ENCODE measurements at places on chromosomes 4 and X.

- no peak for DNase-seq
These were observed 5.2 kb downstream of the IRS4 start for GRCh38 chrX:108731153-108731552.

GRCh38 chr4:71609651-71610050, 174.2 kb downstream of the GC start:
- no peak for DNase-seq

- DNase-seq, result no peak
These were observed 45.2 kb upstream of the BMP15 start for GRCh38 chrX:50865311-50865710.

DNA sequence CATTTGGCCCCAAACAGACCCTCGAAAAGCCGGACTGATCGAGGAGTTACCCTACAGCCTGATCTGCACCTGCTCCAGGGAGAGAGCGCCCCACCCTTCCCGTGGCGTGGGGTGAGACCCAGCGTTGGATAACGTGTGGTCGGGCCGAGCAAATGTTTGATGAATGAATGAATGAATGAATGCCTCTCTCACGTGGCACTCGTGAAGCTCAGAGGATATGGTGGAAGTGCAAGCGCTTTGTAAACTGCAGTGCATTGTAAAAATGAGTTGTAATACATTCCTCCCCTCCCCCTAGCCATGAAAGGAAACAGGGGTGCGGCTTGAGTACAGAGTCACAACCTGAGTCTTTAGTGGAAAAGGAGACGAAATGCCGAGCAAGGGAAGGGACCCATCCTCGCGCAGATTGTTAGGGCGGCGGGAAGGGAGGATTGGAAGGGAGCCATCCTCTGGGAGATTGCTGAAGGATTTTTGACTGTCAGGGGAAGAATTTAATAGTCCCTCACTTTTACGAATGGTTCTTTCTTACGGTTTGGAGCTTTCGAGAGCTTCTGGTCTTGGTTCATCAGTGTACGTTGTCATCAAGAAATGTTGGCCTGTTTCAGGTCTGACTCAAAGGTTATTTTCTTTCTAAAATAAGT, 772 bp upstream of the FBXW7 start:
- peak; percentile 48 for DNase-seq

GRCh38 chr4:88976775-88977035, 80.3 kb downstream of the FAM13A start:
- DNase-seq, result no peak

DNA sequence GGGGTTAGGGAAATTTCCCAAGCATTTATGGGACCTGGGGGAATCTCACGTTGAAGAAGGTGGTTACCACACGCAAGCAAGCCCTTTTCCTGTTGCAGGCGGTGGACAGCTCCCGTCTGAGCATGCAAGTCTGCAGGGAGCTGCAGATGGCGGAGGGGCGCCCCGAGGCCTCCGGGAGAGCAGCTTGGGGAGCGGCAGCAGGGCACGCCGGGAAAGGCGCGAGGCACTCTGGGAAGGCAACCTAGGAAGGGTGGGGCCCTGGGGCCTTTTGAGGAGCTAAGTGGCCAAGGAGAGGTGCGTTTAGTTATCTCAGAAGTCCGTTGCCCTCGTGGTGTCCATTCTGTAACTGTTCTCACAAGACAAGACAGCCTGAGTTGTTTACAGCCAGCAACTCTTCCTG, 57.0 kb upstream of the SLC25A4 start:
- DNase-seq, result no peak

- DNase-seq, result no peak
These were observed 271.8 kb upstream of the ARX start for GRCh38 chrX:25287521-25287920.

DNA sequence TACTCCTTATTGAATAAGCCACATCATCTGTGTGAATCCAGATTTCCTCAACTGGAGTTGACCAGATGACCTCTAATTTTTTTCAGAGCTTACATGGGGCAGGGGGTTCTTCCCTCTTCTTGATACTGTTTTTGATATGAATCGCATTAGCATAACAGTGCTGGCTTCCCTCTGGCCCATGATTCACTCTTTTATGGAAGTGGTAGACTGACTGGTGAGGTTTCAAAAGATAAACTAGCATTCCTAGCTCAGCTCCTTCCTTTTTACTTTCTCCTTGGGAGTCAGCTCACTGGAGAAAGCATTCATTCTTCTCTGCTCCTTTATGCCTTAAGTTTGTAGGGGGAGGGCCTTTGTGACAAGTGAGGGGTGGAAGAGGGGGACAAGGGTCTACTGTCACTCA, 161.0 kb upstream of the FGF13 start:
- DNase-seq, result no peak

- DNase-seq, result no peak
These were observed 67.6 kb upstream of the TMEM150C start for GRCh38 chr4:82629238-82630000.

DNA sequence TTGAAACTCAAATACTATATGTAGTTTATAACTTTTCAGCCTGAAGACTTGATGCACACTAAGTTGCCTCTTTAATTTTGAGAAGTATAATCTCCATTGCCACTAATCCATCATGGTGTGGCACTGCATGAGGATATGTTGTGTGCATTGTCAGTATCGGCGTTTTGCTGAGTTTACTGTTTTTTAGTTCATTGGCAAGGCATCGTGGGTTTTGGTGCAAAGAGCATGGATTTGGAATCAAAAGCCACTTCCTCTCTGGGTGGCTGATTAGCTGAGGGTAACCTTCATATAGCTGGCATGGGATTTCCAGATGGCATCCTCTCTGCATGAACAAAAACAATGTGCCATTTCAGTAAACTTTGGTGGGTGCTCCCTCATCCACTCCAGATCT, 38.7 kb downstream of the FHL1 start:
- no peak for DNase-seq

DNA sequence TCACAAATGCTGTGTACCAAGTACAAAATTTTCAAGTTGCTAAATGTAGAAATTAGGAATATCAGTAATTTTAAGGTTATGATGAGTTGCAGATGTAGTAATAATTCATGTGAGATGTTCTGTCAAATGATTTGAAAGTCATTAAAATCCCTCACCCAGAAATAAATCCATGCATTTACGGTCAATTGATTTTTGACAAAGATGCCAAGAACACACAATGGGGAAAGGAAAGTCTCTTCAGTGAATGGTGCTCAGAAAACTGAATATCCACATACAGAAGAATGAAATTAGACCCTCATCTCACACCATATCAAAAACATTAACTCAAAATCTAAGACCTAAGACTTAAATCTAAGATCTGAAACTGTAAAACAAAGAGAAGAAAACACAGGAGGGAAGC, 12.9 kb upstream of the BMPR1B start:
- no peak for DNase-seq

DNA sequence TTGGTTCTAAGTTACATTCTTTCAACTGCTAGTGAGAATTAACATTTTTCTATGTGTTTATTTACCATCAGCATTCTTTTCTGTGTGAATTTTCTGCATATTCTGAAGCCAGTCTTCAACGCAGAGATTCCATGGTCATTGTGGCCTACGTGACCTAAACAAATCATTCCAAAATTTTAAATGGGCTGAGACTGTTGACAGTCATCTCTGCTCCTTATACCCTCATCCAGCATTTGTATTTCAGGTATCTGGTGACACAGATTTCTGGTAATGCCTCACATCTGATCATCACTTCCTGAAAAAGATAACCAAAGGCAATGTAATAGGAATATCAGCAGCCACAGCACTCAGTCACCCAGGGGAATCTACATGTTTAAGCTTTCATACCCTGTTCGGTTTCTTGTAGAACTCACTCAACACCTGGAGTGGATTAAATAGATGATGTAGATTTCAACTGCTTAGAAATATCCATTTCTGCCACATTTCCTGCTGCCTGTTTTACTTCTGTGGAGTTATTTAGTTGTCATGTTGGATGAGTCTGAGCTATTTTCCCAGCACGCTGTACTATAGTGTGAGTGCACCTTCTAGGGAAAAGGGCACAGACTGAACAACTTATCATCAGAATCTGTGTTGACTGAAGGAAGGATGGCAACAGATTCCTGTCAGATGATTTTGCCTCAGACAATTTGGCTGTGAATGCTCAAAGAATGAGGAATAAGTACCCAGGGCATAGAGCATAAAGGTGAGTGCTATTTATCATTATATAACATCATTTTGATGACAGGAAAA, 73.0 kb upstream of the HPGD start:
- no peak for DNase-seq

- no peak for DNase-seq
These were observed 3.7 kb upstream of the GPR82 start for GRCh38 chrX:41720125-41720779.

DNA sequence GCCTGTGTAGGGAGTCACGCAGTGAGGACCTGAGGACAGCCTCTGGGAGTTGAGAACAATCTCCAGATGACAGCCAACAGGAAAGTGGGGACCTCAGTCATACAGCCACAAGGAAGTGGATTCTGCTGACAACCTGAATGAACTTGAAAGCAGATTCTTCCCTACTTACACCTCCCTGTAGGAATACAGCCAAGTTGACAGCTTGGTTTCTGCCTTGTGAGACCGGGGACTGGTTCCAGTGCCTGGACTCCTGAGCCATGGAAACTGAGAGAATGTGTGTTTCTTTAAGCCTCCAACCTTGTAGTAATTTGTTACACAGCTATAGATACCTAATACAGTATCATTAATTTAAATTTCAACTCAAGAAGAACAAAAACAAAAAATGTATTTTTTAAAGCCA, 107.5 kb downstream of the CNKSR2 start:
- no peak for DNase-seq

DNA sequence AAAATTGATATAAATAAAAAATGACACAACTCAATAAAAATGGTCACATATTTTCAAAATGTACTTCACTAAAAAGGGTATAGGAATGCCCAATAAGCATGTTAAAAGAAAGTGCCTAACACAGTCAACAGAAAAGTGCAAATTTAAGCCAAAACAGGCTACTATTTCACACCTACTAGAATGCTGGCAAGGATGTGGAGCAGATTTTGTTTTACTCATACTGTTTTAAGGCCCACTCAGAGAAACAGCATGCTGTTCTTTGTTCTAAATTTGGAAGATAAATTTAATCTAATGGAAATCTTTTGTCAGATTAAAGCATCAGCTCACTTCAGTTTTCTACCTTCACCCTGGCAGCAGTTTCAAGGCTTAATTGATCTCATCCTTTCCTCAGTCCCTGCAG, 576.8 kb upstream of the HS3ST1 start:
- no peak for DNase-seq

GRCh38 chr4:64727960-64728359, 318.7 kb upstream of the TECRL start:
- DNase-seq, result no peak

DNA sequence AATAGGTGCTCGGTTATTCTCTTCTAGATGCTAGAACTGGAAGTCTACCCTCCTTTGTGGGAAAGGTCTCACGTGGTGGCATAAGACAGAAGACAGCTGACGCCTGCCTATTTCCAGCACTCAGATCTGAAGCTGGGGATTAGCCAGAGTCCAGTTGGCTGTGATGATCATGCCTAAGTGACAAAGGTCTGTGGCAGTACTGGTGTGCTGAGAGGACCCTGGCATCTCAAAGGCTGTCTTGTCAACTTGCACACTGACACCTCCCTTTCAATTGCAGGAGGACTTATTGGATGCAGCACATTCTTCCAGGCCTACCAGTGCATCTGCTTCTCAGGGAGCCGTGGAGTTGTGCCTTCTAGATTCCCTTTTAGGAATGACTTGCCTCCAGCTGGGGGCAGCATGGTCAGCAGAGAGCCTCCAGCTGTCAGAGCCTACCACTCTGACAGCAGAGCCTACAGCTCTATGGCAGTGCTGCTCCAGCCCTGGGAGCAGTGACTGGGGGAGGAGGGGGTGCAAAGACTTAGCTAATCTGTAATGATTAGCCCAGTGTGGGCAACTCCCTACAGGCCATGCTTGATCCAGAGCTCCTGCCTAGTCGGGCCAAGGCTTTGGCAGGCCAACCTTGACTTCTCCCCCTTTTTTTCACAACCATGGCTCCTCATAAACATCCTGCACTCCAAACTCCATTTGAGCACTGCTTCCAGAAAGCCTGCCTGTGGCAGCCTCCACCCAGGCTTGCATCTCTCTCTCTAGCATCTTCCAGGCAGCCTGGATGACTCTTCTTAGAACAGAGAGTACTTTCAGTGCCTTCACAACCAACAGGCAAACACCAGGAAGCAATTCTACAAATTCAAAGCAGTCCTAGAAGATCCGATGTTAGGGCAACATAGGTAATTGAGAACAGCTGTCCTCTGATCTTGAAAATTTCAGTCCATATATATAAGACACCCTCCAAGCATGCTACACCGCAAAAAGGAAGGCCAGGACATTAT, 13.8 kb upstream of the FGFBP2 start:
- DNase-seq, result no peak

GRCh38 chrX:57573754-57574153, 18.1 kb upstream of the ZXDB start:
- DNase-seq, result no peak

- no peak for DNase-seq
These were observed 252.1 kb upstream of the KLHL4 start for GRCh38 chrX:87265518-87265917.

DNA sequence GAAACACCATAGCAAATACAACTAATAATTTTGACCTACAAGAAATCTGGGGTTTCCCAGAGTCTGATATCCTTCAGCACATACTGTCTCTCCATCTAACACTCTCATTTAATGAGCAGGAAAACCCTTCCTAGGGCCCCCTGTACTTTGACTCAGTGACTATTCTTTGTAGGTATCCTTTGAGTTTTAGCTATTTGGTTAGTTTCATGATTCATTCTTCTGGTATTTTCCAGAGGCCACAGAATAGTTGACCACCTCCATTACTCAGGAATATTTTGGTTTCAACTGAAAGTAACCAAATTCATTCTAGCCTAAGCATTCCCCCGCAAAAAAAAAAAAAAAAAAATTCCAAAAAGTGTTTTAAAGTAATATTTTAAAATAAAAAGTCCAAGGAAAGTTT, 140.0 kb downstream of the IDS start:
- no peak for DNase-seq

- peak; percentile 30 for DNase-seq
These were observed 519 bp downstream of the SLC25A4 start for GRCh38 chr4:185143601-185143969.

DNA sequence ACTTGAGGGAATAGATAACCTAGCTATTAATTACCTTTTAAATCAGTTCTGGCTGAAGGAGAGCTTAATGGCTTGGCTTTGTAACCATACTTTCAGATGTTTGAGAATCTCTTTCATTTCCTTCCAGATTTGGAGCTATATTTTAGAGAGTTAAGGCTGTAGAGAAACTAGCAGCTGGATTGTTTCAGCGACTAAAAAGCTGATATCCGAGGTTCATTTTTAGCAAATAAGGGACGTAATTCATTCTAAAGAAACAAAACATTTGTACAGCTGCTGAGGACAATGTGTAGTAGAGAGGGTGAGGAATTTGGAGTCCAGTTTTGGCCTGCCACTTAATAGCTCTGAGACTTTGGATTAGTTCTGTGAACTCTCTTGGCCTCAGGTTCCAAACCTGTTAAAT, 12.2 kb downstream of the OSTC start:
- no peak for DNase-seq

DNA sequence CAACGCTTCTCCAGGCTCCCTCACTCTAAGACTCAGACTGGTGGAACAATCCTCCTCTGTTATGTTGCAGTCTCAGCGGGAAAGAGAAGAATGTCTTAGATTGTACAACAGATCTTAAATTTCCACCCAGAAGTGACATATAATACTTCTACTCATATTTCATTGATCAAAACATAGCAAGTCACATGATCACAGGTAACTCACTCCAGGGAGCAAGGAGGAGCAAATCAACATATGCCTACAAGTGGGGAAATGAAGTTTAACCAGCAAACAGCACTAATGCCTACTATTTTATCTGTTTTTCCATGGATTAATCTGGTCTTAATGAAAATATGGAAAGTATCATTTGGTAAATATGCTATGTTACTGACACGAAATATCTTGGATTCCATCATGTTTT, 819.8 kb downstream of the CCSER1 start:
- DNase-seq, result no peak

All from LoVo (cell line).